T47D (cell line): ENCODE measurements at places on chromosomes 4 and X.
A peak's percentile ranks its signal among the peaks of the same experiment; 100 is the strongest.

GRCh38 chr4:153418558-153418957 is 47.6 kb upstream of the TMEM131L start:
- DNase-seq: no peak

DNA sequence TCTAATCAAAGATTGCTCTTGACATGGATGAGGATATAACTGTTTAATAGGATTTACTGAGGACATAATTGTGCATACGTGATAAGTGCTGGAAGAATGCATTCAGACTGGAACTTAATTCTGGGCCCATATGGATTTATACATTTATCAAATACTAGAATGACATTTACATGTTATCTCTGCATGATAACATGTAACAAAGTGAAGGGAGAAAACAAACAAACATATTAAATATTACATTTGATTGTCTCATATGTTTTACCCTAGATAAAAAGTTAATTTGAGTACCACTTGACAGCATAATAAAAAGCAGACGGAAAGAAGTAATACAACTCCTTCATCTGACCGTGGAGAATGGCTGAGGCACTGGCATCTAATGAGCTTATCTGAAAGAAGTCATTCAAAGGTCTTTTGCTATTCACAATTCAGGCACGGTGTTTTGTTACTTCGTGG is 297.8 kb downstream of the PPP3CA start:
- no peak for DNase-seq

GRCh38 chr4:6492027-6492590 is 19.7 kb upstream of the PPP2R2C start:
- no peak for DNase-seq

DNA sequence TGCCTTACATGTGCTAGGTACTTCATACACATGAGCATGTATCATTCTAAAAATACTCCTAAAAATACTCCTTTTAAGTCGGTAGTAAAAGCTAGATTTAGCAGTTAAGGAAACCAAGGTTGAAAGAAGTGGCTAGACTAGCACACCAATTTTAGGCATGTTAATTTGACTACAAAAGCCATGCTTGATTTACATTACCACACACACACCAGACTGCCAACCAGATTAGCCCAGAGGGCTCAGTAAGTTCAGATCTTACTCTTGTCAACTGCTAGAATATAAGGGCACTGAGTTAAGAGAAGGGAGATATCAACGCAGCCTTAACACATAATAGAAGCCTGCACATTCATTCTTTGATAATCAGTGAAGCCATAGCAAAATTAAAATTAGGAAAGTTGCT is 117.9 kb downstream of the MID1IP1 start:
- DNase-seq: no peak

- DNase-seq: no peak
Measured at GRCh38 chrX:134246282-134246681, 9.3 kb downstream of the CCDC160 start.

DNA sequence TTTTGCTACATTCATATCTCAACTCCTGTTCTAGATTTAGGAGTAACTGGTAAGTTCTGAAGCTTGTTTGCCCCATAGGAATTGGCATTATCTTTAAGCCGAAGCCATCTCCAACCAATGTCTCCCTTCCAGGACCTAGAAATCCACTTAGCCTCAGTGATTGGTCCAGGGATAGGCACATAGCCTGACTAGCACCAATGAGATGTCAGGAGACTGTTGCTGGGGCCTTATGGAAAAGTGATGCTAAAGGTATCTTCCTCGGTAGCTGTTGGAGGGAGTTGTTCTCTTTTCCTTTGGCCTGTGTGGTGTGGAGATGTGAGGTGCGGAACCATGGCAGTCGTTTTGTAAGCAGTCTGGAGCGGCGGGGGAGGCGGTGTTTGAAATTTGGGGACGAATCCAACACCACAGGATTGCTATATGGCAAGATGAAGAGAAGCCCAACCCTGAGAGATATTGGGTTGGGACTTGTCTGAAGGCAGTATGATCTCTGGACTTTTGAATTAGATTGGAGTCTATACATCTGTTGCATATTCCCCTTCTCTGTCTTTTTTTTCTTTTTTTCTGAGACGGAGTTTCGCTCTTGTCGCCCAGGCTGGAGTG is 109.8 kb upstream of the ATP6AP2 start:
- DNase-seq: peak; percentile 68

- DNase-seq: no peak
Measured at GRCh38 chr4:162350331-162350730, 186.5 kb upstream of the FSTL5 start.

- DNase-seq: no peak
Measured at GRCh38 chr4:48133669-48134068, 381 bp downstream of the TXK start.

DNA sequence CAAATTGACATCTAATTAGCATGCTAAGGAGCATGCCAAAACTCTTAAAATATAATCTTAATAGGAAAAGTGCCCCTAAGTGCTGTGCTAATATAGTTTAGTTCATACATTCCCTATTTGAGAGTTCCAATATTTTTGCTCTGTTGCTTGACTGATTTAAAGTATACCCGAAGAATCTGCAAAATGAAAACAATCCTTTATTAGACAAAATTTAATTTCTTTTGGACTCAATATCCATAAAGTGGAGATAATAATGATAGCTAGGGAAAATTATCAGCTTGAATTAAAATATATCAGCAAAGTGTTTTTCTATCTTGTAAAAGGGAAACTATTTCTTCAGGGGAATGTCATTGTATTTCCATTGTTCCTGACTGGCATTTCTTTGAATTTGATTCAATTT is 196.0 kb upstream of the NPY2R start:
- DNase-seq: no peak

DNA sequence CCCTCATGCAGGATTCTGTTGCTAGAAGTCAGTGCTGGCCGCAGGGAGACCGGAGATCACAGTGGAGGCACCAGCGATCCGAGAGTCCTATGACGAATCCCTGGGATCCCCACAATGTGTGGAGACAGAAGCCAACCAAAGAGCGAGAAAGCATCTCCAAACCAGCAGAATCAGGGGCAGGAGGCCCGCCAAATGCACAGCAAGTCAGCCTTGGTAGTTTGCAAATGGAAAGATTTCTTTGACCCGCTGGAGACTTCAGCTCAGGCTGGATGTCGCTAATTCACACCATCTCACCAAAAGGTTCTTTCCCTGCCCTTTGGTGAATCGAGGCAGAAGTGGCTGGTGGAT is 505 bp upstream of the PKD2 start:
- DNase-seq: no peak

DNA sequence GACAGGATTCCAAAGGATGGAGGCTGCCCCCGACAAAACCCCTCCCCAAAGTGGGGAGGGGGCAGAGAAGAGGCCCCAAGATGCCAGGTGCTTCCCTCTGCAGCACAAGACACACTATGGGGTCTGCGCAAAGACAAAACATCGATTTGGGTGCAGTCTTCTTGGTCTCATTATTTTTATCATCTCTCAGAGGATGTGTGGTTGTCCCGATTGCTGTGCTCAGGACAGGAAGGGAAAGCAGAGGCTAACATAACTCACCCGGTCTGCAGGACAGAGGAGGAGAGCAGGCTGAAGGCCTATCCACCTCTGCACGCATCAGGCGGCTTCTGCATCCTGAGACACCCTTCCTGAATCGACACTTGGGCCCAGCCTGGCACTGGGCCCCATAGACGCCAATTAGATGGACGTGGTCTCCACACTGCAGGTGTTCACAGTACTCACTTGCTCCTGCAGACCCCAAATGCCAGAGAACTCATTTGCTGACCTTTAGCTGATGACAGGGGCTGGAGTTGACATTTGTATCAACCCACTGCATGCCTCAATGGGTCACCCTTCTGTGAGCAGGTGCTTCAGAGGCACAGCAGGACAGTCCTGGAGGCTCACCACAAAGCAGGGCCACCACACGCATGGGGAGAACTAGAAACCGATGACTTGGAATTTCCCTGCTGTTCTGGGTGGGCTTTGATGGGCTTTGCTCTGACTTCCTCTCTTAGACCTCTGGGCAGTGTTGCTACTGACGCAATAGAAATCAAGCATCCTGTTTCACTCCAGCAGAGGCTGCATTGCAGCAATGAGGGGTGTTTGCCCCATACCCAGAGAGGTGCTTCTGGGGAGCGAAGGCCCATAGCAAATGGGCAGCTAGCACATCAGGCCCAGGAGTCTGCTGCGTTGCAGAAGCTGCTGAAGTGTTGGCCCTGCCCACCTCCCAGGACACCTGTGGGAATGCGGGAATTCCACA is 96.3 kb upstream of the ENPP6 start:
- no peak for DNase-seq

- DNase-seq: no peak
Measured at GRCh38 chrX:37998586-37999262, 7.6 kb upstream of the SYTL5 start.

- DNase-seq: no peak
Measured at GRCh38 chr4:39763714-39764572, 66.0 kb downstream of the UBE2K start.

- DNase-seq: no peak
Measured at GRCh38 chrX:153767674-153768055, 3.6 kb downstream of the PLXNB3 start.
